Stimulated activated CD4-positive, alpha-beta T cell treated with anti-CD3 and anti-CD28 coated beads, Interleukin-4, amount 100 ng/mL, for 48 hours (primary cell): ENCODE measurements at places on chromosomes 5 and 9.

DNA sequence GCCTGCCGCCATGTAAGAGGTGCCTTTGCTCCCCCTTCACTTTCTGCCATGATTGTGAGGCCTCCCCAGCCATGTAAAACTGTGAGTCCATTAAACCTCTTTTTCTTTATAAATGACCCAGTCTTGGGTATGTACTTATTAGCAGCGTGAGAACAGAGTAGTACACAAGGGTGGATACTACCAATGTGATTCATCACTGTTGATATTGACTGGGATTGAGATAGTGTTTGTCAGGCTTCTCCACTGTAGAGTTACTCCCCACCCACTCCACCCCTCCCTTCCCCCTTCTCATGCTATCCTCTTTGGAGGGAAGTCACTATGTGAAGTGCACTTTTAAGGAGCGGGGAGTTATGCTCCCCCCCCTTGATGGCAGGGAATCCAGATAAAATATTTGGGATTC is 11.4 kb upstream of the CRHBP start:
- DNase-seq = no peak

DNA sequence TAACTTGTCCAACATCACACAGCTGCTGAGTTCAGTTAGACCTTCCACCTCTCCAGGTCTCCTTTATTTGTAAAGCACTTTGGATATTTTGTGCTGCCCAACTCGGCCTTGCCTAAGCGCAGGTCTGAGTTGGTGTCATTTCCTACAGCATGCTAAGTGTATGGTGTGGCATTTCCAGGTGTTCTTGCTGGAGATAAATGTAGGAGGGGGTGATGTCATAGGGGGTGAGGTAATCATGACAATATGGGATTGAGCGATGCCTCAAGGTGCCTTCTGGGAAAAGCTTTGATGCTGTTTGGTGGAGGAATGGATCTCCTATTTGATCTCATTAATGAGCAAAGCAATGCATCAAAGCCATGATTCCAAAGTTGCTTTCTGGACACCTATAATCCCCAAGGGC is 32.3 kb upstream of the NEURL1B start:
- DNase-seq = no peak

- no peak for DNase-seq
These were observed 109.7 kb upstream of the FER start for GRCh38 chr5:108638021-108638420.

- no peak for DNase-seq
These were observed 38.5 kb downstream of the CYSTM1 start for GRCh38 chr5:140213370-140213983.

DNA sequence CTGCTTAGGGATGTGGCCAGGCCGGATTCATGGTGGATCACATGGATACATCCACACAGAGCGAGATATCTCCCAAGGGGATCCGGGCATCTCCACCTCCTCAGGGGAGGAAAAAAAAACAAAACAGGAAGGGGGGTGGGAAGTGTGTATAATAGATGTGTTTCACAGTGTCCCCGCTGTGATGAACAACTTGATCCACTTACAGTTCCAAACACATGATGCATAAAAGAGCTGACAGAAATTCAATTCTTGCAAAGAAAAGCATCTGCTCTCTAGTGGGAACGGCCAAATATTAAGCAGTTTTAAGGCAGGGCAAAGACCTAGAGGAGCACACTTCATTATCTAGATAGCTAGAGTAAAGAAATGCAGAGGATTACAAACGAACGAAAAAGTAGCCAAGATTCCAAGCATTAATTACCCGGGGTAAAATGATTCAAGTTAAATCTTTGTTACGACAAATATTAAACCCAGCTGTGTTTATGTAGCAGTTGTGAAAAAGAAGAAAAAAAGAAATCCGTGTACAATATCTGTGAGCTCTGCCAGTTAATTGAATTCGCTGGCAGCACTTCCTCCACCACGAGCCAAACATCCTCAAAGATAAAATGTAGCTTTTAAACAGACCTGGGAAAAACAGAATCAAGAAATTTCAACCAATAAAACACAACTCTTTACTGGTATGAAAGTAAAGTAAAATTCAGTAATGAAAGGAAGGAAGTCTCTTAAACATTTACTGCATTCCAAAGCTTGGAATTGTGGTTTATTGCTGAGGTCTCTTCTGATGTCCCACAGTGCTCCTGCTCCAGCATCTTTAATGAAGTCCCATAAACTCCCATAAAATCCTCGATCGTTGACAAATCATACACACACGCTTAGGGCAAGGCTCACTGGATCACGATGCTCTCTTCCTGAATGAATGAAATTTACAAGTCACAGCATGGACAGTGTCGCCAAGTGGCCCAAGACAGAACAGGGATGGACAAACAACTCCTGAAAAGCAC is 213.0 kb downstream of the CRB2 start:
- no peak for DNase-seq

DNA sequence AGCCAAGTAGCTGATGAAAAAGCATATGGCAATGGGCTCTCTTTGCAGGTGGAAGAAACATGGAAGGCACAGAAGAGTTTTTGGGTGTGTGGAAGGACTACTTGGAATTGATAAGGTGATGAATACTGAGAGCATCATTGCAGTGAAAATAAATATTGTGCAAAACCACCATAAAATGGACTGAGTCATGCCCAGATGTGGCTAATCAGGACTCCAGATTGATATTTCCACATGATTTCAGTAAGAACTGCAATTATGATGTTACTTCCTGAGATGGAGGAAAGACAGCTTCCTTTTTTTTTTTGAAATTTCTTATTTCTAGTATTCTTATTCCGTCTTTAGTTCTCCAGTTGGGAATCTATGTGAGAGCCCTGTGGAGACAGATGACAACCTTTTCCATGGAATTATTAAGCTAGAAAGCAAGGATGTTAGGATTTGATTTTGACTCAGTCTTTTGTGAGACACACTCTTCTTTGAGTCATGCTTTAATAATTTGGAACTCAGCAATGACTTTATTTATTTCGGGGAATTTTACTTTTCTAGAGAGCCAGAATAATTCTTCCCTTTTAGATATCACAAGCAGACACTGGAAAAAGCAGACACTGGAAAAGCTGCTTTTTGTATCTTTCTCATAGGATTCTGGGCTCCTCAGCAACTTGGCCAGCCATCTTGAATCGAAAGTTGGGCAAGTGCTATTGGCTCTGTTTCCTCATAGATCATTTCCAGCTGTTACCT is 94.2 kb upstream of the VCAN start:
- no peak for DNase-seq

GRCh38 chr5:131957721-131958441 is 12.4 kb upstream of the MEIKIN start:
- DNase-seq = no peak

- no peak for DNase-seq
These were observed 415.6 kb downstream of the GADD45G start for GRCh38 chr9:90020276-90020871.

GRCh38 chr9:120931231-120932085 is 4.9 kb upstream of the TRAF1 start:
- no peak for DNase-seq

GRCh38 chr5:140737486-140737885 is 37.2 kb downstream of the ZMAT2 start:
- DNase-seq = no peak

DNA sequence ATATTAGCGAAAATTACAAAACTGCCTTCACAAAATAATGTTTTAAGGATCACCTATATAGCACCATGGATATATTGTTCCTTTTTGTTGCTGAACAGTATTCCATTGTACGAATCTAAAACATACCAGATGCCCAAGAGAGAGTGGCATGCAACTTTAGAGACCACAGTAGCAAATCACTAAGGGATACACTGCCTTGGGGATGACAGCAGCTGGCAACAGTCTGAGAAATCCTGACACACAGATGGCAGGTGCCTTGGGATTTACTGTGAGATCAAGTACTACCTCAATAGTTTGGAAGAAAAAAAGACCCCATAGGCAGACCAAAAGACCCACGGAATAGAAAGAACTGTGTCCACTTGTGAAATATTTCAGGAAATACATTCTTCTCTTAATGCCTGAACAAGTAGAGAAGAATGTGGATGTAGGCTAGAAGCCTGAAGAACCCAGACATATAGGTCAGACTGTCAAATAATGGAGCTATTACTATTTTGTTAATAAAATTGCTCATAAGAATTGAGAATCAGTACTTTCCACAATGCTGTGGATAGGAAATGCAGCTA is 53.4 kb downstream of the PLPP1 start:
- DNase-seq = no peak

GRCh38 chr5:138543730-138544104 is 681 bp upstream of the ETF1 start:
- peak; percentile 71 for DNase-seq

DNA sequence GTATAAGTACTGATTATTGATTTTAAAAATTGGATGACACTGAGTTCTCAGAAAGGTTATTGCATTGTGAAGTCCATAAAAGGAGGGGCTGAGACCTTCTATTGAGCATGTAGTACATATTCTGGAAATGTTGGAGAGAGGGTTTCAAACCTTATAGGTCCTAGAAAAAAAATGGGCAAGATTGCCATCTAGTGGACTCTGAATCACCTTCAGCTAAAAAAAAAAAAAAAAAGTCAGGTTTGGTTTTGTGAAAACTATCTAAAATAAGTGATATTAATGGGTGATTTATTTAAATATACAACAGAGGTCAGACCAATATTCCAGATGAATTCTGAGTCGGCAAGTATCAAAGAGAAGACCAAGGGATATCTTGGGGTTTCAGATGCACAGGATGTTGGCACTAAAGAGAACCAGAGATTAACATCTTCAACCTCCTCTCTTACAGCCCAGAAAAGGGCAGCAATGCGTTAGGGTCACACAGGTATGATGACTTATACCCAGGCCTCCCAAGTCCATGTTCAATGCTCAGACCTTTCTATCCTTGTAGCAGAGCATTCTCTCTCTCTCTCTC is 109.8 kb upstream of the NMUR2 start:
- DNase-seq = no peak

DNA sequence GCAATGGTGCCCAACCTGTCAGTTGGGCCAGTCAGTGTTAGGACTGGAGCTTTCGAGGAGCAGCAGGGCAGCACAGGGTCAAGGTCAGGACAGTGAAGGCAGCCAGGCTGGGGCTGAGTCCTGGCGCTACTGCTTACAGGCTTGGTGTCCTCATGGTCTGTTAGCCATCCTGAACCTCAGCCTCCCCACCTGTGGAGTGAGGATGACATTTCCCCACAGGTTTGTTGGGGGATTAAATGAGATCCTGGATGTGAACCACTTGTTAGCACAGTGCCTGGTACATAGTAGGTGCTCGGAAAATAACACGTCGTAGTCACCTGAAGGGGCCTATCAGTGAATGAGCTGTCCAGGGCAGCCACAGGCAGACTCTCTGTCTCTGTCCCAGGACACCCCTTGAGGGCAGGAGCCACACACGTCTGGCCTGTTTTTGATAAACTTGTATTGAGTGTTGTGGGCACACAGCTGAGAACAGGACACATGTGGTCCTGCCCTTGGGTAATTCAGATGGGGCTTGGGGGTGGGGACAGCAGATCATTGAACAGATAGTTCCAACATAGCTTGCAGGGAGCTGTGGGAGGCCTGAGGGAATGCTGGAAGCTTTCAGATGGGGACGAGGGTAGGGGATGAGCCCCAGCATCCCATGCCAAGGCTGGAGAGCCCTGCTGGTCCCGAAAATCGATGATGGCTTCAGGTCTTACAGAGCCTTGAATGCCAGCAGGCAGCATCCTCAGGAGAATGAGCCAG is 69.3 kb downstream of the AMBP start:
- no peak for DNase-seq

GRCh38 chr9:14314929-14315874 is 1.3 kb upstream of the NFIB start:
- no peak for DNase-seq

DNA sequence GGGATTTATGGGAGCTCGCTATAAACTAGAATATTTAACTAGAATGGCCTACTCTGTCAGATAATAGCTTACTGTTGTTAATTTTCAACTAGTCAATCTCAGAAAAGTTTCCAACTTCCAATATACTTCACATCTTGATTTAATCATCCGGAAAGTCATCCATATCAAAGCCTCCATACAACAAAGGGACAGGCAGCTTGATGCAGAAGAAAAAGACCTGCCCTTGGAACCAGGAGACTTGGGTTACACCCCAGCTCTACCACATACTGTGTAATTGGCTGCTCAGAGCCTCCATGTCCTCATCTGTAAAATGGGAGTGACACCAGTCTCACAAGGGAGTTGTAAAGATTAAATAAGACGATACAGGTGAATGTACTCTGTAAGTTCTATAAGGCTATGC is 1.9 kb downstream of the PTPN3 start:
- DNase-seq = no peak

DNA sequence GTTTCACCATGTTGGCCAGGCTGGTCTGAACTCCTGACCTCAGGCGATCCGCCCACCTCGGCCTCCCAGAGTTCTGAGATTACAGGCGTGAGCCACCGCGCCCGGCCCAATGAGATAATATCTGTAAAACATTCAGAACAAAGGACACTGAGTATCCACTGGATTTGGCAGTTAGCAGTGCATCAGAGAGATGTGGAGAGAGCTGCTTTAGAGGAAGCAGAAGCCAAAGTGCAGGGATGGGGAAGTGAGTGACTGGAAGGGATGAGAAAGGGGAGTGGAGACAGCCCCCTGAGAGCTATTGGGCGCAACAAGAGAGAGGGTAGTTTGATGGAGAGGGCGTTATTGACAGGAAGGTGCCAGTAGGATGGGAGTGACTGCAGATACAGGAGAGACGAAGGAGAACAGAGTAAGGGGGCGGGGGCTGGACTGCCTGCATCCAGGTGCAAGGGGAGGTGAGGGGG is 157.5 kb upstream of the SHB start:
- no peak for DNase-seq

DNA sequence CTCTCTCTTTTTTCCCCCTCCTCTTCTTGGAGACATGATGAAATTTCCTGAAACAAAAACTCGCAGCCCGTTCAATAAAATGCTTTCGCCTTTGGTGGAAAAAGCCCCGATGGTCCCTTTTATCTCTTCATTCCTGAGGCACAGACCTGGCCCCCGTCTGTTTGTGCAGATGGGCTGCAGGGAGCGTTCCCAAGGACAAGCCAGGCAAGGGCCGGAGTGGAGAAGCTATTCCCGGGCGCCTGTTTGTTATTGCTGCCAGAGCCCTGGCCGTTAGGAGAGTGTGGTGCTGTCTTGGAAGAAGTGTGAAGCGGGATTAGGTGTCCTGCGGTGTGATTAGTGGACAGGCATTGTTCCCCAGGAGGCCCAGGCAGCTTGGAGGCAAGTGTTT is 71.9 kb downstream of the SMIM23 start:
- DNase-seq = no peak

- DNase-seq = no peak
These were observed 32.8 kb downstream of the FNIP1 start for GRCh38 chr5:131763968-131764367.
